ENCODE measurements at places on chromosomes 2 and 18. TPM values are rescaled to one million over a fixed set of nuclear protein-coding genes. Genes with fewer than 3 reads are reported as not detected.

Gene IMP4
- total RNA-seq: 128 TPM

Gene CABYR
- total RNA-seq: 1.2 TPM

Gene UGT1A1
- total RNA-seq: not detected

Gene GPR45
- not detected for total RNA-seq

Gene ST8SIA3
- total RNA-seq: not detected

Gene GRB14
- total RNA-seq: not detected

Gene VWC2L
- total RNA-seq: not detected

Gene APLF
- total RNA-seq: 2.7 TPM

Gene SH3BP4
- 0.64 TPM for total RNA-seq

Gene CREG2
- not detected for total RNA-seq

Gene MC5R
- not detected for total RNA-seq

GRCh38 chr2:102107741-102108070 lies 34.8 kb upstream of the IL1R1 start:
- no peak overlapping the region for H3K4me3 ChIP-seq
- peaks cover 41% of the 10 kb centered on the region for H3K4me1 ChIP-seq
- H3K27ac ChIP-seq: no peak overlapping the region
- peaks cover 2% of the 10 kb centered on the region for H3K27me3 ChIP-seq

GRCh38 chr2:231710799-231711676 lies 2.7 kb downstream of the PTMA start:
- peaks cover 41% of the 10 kb centered on the region for H3K36me3 ChIP-seq
- H3K27me3 ChIP-seq: peaks cover 2% of the 10 kb centered on the region
- DNase-seq: no peak
- peak overlapping the region; percentile 98 for H3K27ac ChIP-seq

- H3K4me1 ChIP-seq: peaks cover 6% of the 10 kb centered on the region
- peaks cover 5% of the 10 kb centered on the region for H3K27me3 ChIP-seq
- H3K4me3 ChIP-seq: peak overlapping the region; percentile 75
- no peaks in the 10 kb centered on the region for H3K36me3 ChIP-seq
- no peak for DNase-seq
These were observed 1.6 kb downstream of the LGALSL start for GRCh38 chr2:64455545-64455944.

GRCh38 chr2:214069254-214069653 lies 341.6 kb upstream of the VWC2L start:
- no peak overlapping the region for H3K27ac ChIP-seq
- H3K36me3 ChIP-seq: no peaks in the 10 kb centered on the region
- no peak overlapping the region for H3K4me3 ChIP-seq
- DNase-seq: peak; percentile 4
- H3K4me1 ChIP-seq: no peaks in the 10 kb centered on the region

DNA sequence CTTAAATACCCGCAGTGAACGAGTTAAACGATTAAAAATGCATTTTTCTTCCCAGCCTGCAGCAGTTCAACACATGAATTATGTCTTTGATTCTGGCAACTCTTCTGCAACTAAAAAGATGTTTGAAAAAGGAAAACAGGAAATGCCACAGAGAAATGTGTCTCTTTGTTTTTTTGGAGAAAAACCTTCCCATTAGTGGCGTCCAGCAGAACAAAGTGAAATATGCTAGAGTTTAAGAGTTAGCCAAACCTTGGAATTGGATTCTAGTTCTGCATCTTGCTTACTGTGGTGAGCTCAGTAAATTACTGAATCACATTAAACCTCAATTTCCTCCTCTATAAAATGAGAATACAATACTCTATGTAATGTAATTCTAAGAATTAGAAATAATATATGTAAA lies 900.2 kb upstream of the ACVR2A start:
- no peaks in the 10 kb centered on the region for H3K4me1 ChIP-seq
- H3K36me3 ChIP-seq: no peaks in the 10 kb centered on the region
- DNase-seq: no peak
- H3K4me3 ChIP-seq: no peak overlapping the region
- no peak overlapping the region for H3K27ac ChIP-seq

GRCh38 chr2:24104110-24104650 lies 19.0 kb downstream of the PFN4 start:
- peaks cover 11% of the 10 kb centered on the region for H3K36me3 ChIP-seq
- no peaks in the 10 kb centered on the region for H3K4me1 ChIP-seq
- no peak for DNase-seq
- no peaks in the 10 kb centered on the region for H3K27me3 ChIP-seq

DNA sequence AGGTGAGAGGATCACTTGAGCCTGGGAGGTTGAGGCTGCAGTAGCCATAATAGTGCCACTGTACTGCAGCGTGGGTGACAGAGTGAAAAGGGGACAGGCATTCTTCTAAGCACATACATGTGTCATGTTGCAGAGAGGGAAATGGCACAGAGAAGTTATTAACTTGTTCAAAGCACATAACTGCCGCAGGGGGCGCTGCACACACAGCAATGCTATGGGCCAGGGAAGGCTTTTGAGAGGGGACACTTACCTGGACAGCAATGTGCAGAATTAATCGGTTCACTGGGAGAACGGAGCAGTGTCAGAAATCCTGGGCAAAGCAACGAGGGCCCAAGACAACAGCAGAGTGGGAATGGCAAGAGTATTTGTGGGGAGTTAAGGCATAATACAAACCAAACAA lies 2.4 kb downstream of the SCYGR8 start:
- no peak overlapping the region for H3K27ac ChIP-seq
- peaks cover 5% of the 10 kb centered on the region for H3K27me3 ChIP-seq
- H3K36me3 ChIP-seq: no peaks in the 10 kb centered on the region

GRCh38 chr2:34447097-34447496 lies 848.0 kb upstream of the FAM98A start:
- H3K4me1 ChIP-seq: no peaks in the 10 kb centered on the region
- no peaks in the 10 kb centered on the region for H3K36me3 ChIP-seq
- DNase-seq: no peak
- H3K27me3 ChIP-seq: no peaks in the 10 kb centered on the region

DNA sequence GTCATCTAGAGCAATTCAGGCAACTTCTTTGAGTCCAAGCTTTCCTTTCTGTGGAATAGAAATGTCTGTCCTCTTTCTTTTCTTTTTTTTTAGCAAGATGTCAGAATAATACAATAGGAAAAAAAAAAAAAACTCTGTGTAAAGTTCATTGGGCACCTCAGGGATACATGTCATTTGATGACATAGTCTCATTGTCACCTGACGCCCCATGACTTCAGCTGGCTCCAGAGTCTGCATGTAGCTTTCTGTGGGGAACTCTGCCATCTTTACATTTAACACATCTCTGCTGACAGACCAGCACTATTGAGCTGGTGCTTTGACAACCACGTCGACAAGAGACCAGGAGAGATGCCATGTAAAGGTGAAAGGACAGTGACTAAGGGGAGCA lies 172.5 kb upstream of the KLF7 start:
- peak; percentile 33 for DNase-seq
- peak overlapping the region; percentile 71 for H3K27ac ChIP-seq
- H3K4me1 ChIP-seq: peaks cover 40% of the 10 kb centered on the region
- no peak overlapping the region for H3K4me3 ChIP-seq

GRCh38 chr2:29000481-29000880 lies 19.4 kb downstream of the TOGARAM2 start:
- H3K36me3 ChIP-seq: no peaks in the 10 kb centered on the region
- DNase-seq: peak; percentile 48
- no peaks in the 10 kb centered on the region for H3K27me3 ChIP-seq
- H3K4me3 ChIP-seq: no peak overlapping the region
- no peak overlapping the region for H3K27ac ChIP-seq
- H3K4me1 ChIP-seq: peaks cover 16% of the 10 kb centered on the region

DNA sequence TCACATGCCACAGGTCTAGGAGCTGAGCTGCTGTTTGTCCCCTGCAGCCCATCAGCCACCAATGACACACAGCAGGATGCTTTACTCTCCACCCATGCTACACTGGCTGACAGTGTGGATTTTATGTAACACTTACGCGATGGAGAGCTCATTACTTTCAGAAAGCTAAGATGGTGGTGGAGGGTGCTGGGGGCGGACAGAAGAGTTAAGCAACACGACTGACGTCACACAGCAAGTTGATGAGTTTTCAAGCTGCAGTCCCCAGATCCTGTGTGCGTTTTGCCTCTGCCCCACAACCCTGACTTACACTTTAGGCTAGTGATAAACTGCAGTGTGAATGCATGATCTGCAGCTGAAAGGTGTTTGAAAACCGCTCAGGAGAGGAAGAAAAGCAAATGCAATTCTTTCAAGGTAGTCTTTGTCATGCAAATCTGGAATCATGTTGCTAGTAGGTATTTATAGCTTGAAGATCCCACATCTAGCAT lies 42.4 kb downstream of the MRPS5 start:
- peak overlapping the region; percentile 24 for H3K27ac ChIP-seq
- peak; percentile 51 for DNase-seq
- no peaks in the 10 kb centered on the region for H3K27me3 ChIP-seq
- H3K4me1 ChIP-seq: peaks cover 50% of the 10 kb centered on the region

- H3K36me3 ChIP-seq: no peaks in the 10 kb centered on the region
- no peaks in the 10 kb centered on the region for H3K27me3 ChIP-seq
- H3K4me3 ChIP-seq: no peak overlapping the region
- peaks cover 9% of the 10 kb centered on the region for H3K4me1 ChIP-seq
- DNase-seq: no peak
- H3K27ac ChIP-seq: no peak overlapping the region
These were observed 87.5 kb downstream of the POLR1A start for GRCh38 chr2:86017901-86018896.

DNA sequence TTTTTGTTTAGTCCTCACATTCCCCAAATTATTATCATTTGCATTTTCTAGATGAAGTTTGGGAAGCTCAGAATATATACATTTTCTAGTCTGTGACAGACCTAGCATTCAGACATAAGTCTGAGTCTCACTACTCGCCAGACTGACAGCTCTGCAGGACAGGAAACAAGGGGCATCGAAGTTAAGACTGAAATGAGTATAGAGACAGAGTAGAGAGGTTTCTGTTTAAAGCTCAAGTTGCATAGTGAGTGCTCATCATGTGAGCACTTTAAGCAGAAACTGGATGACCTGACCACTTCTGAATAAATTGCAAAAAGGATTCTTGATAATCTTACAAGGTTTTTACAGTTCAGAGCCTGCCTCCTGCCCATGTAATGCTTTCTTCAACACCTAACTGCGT lies 1.1 kb downstream of the HADHB start:
- H3K36me3 ChIP-seq: peaks cover 1% of the 10 kb centered on the region
- DNase-seq: peak; percentile 48
- peak overlapping the region; percentile 99 for H3K4me3 ChIP-seq
- H3K27ac ChIP-seq: peak overlapping the region; percentile 97
- no peaks in the 10 kb centered on the region for H3K27me3 ChIP-seq

- no peaks in the 10 kb centered on the region for H3K27me3 ChIP-seq
- H3K4me3 ChIP-seq: no peak overlapping the region
- DNase-seq: no peak
- H3K36me3 ChIP-seq: peaks cover 18% of the 10 kb centered on the region
- H3K4me1 ChIP-seq: peaks cover 17% of the 10 kb centered on the region
- H3K27ac ChIP-seq: no peak overlapping the region
These were observed 39.0 kb upstream of the LYPD6B start for GRCh38 chr2:148999451-148999921.
